ENCODE measurements at places on chromosomes 6 and 20.
A peak's percentile ranks its signal among the peaks of the same experiment; 100 is the strongest.

DNA sequence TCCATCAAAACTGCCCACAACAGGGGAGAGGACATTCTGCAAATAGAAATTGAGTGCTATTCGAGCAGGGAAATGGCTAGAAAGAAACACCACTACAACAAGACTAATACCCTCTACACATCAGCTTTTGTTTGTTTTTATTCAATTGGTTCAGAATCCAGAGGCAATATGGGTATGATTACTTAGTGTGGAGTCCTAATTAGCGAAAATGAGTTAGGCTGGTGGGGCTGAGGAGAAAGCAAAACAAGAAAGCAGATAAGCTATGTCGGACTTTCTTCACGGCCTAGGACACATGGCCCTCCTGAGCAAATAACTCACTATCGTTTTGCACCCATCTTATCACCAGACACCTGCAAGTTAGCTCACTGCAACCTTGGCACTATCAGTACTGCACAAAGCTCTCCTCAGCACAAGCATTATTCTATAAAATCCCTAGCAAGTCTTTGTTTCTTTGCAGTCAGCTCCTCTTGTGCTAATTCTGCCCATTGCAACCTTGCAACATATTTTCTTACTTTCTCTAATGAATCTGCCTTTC lies 31.3 kb upstream of the SH3BGRL2 start:
- DNase-seq, result no peak

- peak; percentile 74 for DNase-seq
These were observed at the start of gene CASS4 for GRCh38 chr20:56411759-56412472. Gene CASS4, plus strand, starts transcription at chr20:56412260. Its CDS starts 199 bp downstream, at chr20:56412459.

DNA sequence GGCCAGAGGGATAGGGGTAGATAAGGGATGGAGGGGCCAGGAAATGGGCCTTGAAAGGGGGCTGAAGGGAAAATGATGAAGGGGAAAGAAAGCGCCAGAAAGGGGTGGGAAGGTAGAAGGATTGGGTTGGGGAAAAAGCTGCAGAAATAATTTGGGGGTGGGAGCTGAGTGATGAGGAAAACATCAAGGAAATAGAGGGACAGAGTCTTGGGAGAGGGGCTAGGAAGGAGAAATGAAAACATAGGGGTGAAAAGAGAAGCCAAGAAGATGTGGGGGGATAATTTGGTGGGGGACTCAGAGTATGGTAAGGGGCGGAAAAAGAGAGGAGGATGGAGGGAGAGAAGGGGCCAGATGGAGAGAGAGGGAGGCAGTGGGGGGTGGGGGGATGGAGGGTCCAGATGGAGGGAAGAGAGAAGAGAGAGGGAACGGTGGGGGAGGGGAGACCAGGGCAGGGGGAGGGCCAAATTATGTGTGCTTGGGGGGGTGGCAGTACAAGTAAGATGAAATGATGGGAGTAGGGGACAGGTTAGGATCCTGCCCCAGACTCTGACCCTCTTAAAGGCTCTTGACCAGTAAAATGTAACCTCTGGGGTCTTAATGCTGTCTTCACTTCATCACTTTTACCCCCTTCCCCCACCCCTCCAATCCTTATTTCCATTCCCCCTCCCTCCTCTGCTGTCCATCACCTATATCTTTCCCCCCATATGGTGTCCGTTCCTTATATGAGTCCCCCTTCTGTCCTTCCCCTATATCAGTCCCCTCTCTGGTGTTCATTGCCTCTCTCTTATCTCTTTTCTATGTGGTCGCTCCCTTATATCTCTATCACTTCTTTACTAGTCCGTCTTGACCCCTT lies 852 bp downstream of the SYNGAP1 start:
- DNase-seq, result no peak

DNA sequence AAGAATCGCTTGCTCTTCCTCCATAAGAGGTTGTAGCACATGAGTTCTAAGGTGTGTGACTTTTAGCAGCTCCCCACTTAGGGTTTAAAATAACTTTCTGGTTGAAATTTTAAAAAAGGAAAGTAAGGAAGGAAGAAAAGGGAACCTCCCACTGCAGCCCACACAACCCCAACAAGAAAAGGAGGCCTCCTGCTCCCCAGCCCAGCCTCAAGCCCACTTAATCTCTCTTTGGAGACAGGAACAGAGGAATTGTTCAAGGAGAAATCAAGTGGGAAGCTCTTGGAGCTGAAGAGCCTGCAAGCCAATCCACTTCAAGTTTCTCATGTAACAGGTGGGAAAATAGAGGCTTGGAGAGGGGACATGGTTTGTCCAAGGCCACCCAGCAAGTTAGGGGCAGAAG lies 39.1 kb upstream of the PREX1 start:
- DNase-seq, result no peak

GRCh38 chr6:54058236-54058635 lies 53.0 kb upstream of the MLIP start:
- DNase-seq, result no peak

- no peak for DNase-seq
These were observed 70.2 kb upstream of the SLC4A11 start for GRCh38 chr20:3309226-3309625.

GRCh38 chr6:36243562-36244212 lies 26.2 kb upstream of the PNPLA1 start:
- DNase-seq, result no peak

DNA sequence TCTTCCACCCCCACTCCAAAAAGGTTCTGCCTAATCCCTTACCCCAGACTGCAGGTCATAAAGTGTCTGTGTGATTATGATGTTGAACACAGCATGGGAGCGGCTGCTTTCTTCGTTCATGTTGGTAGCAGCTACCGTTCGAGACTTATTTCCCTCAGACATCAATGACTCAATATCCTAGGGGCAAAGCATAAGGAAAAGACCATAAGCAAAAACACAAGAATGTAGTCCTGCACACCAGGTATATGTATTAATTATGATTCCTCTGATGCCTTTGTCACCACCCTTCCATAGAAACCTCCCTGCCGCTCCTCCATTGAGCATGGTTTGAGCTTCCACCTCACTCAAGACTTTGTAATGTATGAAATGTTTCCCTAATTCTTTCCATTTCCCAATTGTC lies 137.2 kb downstream of the KIF13A start:
- DNase-seq, result no peak

DNA sequence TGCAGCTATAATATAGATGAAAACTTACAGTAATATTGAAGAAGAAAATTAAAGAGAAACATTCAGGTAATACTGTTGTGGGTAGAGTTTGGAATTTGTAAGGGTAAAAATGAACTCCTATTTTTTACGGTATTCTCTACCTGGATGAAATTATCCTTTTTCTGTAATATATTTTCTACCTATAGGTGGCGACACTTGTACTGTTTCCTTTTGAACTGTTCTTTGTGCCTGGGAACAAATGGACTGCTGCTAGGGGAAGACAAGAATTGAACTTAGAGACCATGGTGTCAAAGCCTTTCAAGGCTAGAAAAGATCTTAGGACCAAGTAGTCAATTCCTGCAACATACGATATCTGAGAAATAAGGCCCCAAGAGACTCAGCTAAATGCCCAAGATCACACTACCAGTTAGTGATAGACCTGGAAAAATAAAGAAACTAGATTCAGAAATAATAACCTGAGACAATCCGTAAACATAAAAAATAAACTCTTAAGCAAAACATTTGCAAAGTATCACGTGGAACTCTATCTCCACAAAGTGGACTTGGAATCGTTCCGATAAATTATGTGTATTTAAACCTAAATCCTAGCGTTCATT lies 383.8 kb downstream of the TFAP2A start:
- no peak for DNase-seq

All from activated effector memory CD4-positive, alpha-beta T cell treated with anti-CD3 and anti-CD28 coated beads, Interleukin-2, amount 50 U/mL, for 16 hours (primary cell).